Retinal pigment epithelial cell (primary cell): ENCODE measurements at places on chromosomes 1 and 21.

DNA sequence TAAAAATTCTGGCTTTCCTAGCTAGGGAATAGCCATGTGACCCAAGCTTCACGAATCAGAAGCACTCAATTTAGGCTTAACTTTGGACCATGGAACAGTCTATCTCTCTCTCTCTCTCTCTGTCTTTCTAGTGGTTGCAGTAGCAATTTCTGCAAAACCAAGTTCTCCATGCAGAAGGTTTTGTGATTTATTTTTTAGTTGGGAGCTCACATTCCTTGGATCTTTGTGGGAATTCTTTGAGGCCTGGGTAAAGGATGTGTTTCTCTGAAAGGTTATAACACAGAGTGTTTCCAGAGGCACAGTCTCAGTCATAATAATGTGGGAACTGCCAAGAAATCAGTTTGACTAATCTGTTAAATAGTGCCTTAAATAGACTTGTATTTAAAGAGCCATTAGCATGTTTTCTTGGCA is 112.3 kb upstream of the COL11A1 start:
- DNase-seq = peak; percentile 97

GRCh38 chr21:44290327-44291077 is 4.8 kb downstream of the AIRE start:
- no peak for DNase-seq

GRCh38 chr1:43292216-43292615 is 6.8 kb upstream of the C1orf210 start:
- DNase-seq = no peak

GRCh38 chr1:158830904-158831507 is at the start of gene MNDA:
TSS of gene MNDA (plus strand) at chr1:158831351. CDS start at chr1:158842154, 10,803 bp downstream.
- DNase-seq = no peak

DNA sequence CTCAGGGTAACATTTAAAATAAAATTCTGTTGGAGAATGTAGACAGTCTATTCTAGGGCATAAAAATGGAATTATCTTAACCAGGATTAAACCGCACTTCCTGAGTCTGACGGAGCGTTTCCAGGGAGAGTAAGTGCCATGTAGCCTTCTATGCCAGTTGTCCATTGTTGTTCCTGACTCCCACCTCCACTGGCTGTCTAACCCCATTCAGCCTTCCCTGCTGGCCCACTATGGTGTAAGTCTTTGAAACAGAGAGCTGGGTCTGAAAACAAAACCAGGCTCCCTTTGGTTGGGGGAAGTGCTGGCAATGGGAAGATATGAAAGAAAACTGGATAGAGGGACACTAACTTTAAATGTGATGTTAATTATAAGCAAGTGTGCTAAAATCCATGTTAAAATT is 71.2 kb upstream of the CNN3 start:
- DNase-seq = no peak
